ENCODE measurements at places on chromosomes 7 and 10.

DNA sequence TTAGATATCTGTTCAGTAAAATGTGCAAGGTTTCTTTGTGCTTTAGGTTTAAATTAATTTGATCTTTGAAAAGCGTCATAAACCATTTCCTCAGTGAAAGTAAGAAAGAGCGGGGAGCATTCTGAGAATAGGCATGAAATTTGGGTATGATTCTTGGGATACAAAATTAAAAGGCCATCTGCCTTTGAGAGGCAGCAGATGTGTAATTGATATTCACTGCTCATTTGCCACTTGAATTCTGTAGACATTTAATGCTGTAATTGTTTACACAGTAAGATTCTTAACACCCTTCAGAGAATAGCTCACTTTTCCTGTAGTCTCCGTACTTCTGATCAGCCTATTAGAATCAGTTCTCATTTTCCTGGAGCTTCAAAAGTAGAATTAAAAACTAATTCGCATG is 18.7 kb downstream of the FRMD4A start:
- no peak for DNase-seq

GRCh38 chr7:139889186-139889871 is 60.3 kb downstream of the TBXAS1 start:
- peak; percentile 56 for DNase-seq

DNA sequence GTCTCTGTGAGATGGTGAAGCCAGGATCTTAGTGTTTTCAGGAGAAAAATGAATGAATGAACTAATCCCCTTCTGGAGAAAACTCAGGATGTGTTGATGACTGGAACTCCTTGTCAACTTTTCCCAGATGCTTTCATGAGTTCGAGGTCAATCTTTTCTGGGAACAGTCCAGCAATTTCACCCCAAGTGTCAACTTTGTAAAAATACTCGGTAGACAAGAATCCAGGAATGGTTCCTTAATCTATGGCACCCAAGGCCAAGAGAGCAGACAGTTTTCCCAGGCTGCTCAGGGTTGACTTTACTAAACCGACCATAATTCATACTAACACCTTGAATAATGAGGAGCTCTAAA is 31.1 kb upstream of the LYZL1 start:
- no peak for DNase-seq

GRCh38 chr10:111316722-111317212 is 239.9 kb downstream of the ADRA2A start:
- no peak for DNase-seq

DNA sequence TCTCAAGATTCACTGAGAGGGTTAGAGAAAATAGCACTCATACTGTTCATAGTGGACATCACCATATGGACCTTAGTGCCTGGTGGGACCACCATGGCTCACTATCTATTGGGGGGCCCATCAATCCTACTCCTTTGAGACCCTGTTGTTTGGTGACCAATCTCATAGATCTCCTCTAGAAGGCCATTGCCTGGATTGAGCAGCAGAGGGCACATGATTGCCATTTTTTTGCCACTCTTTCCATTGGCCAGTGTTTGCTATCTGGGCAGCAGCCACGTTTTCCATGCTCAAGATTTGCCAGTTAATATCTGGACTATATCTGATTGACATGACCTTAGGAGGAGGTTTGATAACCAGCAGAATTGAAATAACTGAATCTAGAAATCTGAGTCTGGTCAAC is 244.5 kb downstream of the ITGB1 start:
- DNase-seq = no peak

- peak; percentile 87 for DNase-seq
Observed at GRCh38 chr10:33145451-33146188, 187.6 kb upstream of the ITGB1 start.

- no peak for DNase-seq
Observed at GRCh38 chr7:110027385-110027784, 1063.5 kb upstream of the LRRN3 start.

DNA sequence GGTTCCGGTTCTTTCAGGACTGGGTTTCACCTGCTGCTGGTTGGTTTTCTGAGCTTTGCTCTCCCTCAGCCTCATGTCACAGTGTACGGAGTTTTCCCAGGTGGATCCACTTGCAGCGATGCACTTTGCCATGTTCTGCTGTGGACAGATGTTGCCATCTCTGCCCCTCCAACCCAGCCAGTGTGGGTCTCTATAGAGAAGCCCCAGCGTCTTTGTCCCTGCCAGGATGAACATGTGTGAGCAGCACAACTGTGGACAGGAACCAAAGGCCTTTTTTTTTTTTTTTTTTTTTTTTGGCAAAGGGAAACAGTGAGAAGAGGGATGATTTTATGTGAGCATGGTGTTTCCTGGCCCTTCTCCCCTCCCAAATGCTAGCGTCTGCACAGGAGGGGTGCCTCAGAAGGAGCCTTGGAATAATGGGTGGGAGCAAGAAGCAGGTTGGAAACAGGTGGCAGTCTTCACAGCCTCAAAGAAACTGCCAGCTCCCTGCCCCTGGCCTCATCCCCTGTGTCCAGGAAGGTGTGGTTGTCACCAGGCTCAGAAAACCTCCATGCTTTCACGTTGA is 106.5 kb downstream of the RPS24 start:
- DNase-seq = no peak

GRCh38 chr10:127945341-127945758 is 38.4 kb downstream of the PTPRE start:
- DNase-seq = no peak

DNA sequence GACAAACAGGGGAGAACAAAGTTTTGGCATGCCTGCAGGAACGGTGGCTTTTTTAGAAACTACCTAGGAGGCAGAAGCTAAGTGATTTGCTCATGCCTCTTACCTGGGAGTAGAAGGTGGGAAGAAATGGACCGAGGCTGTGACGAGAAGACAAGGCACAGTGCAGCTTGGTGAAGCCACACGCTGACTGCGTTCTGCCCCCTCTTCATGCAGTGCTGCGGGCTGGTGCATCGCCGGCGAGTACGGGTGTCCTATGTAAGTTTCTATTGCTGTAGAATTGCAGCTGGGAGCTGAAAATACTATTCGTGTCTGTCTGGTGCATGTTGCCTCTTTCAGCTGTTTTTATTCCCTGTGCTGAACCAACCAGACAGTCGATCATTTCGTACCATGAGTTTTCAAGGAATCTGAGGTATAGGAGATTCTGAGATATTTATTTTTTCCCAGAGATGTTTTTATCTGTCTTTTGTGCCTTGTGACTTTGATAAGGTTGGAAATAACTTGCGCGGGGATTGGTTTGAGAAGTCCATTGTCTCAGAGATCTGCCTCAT is 120.9 kb downstream of the CACNB2 start:
- DNase-seq = no peak

DNA sequence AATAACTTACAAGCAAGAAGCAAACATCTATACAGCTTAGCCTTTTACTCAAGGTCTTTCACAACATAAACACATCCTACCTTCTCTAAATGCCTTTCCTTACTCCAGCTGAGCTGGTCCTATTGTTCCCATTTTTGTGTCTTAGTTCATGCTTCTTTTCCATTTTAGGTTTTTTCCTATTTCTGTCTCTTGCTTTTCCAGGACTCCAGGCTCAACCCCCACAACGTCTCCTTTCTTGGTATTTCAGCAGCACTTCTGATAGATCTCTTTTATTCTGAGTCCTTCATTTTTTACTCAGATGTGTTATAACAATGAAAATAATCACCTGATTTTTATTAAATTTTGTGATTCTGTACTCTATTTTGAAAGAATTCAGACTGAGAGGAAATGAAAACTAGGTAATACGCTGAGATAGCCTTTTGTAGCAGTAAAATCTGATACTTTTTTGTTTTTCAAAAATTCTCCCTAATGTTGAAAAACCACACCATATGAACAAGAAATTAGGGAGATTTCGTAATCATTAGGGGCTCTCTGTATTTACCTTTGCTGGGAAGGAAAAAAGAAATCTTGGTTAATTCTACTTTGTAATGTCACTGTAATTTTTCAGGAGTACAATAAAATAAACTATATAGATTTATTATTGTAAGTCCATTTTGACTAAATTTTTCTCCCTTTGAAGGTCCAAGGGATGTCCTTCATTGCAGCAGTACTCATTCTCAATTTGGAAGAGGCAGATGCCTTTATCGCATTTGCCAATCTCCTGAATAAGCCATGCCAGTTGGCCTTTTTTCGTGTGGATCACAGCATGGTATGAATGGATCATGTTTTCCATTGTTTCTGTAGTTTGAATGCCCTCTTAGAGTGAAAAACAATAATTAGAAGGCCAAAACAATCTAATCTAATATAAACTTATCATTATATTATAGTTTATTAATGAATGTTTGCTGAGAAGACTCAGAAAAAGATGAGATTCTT is 24.0 kb upstream of the HELLS start:
- DNase-seq = no peak

- peak; percentile 43 for DNase-seq
Observed at GRCh38 chr7:43650457-43651052, 67.6 kb downstream of the STK17A start.

DNA sequence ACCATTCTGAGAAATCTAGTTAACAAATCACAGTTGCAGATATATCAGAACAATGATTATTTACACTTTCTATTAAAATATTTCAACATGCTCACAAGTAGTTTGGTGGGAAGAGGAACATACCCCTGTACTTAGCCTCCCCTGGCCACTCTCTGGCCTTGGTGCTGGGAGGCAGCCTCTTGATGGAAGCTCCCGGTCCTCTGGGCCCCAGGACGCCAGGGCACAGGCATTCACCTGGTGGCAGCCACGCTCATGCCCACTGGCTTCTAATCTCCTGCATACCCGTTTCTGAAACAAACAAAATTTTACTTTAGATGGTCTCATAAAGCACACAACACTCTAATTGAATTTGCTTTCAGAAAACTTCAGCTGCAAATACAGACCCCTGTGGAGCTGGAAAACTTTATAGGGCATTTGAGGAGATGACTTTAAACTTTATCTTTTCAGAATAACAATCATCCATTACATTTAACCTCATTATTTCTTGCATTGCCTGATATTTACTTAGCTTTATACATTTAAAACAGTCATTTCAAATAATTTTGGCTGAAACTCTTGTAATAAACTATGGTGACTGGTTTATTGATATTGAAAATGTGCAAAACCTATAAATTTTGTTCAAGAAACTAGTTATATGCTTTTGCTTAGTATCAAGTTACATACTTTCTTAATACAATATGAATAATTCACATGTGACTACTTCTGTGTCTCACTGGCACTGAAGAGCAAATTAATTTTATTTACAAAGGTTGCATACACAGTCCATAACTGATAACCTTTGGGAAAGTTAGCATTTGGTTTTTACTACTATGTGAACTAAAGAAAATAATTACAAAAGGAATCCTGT is 30.8 kb downstream of the C10orf143 start:
- DNase-seq = no peak

DNA sequence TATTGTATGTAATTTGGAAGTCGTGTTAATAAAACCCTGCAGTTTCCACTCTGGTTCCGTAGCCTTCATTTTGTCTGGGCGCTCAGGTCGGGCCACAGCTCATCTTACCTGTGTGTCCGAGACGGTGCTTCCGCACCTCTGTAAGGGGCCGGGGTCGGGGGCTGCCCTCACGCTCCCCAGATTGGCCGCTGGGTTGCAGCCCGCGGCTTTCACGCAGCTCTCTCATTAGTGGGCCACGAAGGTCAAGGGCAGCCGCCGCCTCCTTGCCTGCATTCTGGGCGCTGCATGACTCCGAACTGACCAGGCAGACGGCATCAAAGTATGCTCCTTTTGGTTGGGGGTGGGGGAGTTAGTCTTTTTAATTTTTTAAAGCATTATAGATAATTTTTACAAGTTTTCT is 30.8 kb downstream of the SHH start:
- DNase-seq = no peak

DNA sequence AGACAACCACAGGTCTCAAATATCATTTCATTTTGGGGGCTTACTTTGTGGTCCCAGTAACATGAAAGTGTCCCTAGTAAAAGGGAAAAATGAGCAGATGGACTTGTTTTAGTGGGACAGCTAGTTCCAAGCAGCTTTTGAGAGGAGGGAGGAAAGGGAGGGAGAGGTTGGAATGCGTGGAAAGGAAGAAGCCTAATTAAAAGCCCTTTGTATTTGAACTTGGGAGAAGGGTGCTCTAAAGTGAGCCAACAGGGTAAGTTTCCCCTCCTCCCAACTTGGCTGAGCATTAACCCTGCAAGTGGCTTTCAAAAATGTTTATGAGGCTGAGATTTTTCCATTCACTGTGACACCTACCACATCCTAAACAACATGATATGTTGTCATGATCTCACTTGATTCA is 38.8 kb upstream of the LYZL1 start:
- no peak for DNase-seq

DNA sequence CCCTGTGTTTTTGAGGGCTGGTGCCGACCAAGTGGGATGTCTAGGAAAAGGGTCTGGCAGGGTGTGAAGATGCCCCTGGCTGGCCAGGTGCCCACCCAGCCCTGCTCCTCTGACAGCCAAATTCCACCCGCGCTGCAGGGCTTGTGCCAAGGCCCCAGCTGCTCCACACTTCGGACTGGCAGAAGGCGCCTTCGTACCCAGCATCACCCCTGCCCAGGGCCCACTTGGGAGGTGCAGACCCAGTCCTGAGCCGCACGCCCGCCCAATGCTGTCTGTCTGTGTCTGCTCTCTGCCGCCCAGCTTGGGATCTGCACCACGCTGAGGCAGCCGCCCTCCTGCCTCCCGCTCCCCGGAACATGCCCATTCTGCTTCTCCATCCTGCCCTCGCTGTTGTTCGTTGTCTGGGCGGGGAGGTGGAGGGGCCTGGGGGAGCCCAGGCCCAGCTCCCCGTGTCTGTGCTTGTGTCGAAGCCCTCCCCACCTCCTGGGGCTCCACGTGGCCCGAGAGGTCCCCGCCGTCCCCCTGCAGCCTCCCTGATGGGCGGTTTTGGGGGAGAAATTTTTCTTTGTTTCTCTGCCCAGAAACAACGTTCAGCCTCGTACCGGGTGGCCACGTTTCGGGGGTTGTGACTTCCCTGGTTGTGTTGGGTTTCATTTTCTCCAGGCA is 36.9 kb upstream of the PPIF start:
- no peak for DNase-seq

GRCh38 chr10:3036155-3037021 is 31.0 kb upstream of the PFKP start:
- DNase-seq = no peak

DNA sequence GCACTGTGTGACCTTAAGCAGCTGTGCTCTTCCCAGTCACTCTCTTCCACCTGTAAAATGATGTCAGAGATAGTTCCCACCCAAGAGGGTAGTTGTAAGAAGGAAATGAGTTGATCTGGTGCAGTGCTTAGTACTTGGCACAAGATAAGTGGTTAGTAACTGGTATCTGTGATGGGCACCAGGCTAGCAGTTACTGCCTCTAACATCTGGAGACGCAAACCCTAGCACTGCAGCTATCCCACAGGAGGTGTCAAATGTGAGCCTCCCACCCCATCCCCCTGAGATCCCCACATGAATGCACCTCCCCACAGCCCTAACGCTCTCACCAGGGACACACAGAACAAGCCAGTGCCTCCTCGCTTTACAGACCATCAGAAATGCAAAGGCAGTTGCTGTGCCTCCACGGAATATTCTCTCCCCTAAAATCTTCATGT is 72.0 kb downstream of the KCNMA1 start:
- no peak for DNase-seq

GRCh38 chr10:34319197-34319846 is 495.8 kb downstream of the PARD3 start:
- DNase-seq = no peak

DNA sequence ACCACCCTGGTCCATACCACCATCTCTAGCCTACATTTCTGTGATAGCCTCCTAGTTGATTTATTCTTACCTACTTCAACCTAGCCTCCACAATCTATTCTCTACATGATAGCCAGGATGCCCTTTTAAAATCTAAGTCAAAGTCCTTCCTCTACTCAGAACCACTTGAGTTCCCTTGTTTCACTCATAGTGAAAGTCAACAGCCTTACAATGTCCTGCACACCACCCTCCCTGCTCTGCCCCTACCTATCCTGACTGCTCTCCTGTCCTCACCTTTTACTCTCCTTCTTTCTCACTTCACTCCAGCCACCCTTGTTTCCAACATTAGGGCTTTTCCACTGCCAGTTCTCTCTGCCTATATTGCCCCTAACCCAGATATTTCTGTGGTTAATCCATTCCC is 146.7 kb downstream of the GRM3 start:
- DNase-seq = no peak

Data from COLO829 (cell line).